NCI-H2029 (cell line): ENCODE measurements at places on chromosomes 5 and 9.
A peak's percentile ranks its signal among the peaks of the same experiment; 100 is the strongest.

DNA sequence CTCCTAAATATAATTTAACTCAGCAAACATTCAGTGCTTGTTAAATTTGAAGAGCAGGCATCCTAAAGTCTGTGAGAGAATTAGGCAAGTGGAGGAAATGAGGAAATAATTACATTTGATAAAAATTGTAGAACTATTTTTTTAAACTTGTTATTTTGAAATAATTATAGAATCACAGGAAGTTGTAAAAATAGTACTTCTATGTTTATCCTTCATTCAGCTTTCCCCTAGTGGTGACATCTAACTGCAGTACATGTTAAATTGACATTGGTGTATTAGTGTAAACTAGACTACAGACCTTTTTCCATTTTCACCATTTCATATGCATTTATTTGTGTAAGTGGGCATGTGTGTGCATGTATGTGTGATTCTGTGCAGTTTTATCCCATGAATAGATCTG is 51.6 kb downstream of the F2RL2 start:
- no peak for DNase-seq

DNA sequence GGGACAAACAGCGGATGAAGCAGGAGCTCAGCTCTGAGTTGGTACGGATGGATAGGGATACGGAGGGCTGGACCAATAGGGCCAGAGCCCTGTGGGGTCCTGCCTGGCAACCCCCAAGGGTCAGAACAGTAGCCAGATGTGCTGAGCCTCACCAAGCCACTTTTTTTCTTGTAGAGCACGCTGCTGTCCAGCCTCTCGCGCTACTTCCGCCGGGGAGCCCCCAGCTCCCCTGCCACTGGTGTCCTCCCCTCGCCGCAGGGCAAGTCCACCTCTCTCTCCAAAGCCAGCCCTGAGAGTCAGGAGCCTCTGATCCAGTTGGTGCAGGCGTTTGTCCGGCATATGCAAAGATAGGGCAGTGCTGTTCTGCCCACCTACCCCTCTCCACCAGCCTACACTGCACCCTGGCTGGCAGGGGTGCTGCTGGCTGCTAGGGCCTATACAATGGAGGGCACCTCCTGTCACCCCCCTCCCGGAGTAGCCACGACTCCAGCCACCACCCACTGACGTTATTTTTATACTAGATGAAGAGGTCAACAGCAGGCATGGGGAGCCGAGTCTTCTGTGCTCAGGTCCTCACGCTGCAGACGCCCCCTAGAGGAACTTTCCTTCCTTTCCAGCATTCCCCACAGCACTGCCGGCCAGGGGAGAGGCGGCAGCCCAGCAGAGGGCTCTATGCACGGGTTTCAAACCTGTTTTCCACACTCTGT is 21.6 kb downstream of the SH3GLB2 start:
- peak; percentile 28 for DNase-seq

DNA sequence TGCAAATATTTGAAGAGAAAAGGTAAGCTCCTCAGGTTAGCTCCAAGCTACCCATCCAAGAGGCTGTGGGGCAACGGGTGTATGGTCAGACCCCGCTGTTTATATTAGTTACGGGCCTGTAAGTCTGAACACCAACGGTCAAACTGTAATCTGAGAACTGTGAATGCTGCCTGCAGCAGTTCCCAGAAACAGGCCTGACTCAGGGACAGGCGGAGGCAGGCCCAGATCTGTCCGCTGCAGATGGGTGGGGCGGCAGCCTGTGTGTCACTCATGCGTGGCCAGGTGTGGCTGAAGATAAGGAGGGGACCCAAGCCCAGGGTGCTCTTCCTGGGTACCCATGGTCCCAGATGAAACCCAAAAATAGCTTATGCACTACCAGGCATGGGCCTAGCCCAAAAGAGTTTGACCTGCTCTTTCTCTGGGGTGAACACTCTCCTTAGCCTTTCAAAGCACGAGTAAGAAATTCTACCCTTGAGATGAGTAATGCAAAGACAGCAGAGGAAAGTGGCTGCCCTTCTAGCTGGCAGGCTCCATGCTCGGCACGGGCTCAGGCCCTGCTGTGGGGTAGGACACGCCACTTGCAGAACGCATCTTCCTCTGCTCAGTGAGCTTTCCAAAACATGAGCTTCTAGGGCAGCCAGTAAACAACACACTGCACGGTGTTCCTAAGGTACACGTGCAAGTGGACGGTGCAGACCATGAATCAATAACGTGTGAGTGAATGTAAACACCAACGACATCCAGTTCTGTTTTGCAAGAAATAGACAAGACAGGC is 9.1 kb downstream of the UBAC1 start:
- peak; percentile 64 for DNase-seq

DNA sequence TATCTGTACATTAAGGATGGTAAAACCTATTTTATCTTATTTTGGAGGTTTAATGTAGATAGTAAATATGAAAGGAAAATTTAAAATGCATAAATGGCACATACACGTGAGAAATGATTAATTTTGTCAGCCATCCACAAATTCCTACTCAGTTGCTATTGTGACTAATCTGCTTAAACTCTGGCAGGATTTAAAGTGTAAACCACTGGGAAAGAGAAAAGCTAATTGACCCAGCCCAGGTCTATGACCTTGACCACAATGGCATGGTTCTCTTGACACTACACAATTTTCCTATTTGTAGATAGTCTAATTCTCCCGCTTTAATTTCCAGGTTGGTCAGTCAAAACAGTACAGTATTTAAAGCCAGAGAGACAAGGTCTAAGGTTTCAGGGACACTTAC is 459.0 kb upstream of the KLF4 start:
- no peak for DNase-seq

DNA sequence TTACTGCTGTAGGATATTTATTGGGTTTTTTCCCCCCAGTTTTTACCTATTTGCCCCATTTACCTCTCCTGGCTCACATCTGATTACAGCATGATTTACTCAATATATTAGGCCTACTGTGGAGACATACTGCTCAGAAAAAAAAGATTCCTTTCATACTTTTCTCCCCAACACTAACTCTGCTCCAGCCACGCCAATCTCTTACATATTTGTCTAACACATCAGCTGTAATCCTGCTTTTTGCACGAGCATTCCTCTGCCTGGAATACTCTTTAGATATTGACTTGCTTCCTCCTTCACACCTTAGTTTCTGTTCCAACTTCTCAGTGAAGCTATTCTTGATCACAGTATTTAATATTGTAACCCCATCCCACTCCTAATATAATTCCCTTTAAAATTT is 158.1 kb upstream of the VCAN start:
- DNase-seq, result no peak

- DNase-seq, result no peak
These were observed 21.7 kb upstream of the SYNPO start for GRCh38 chr5:150618588-150619281.

GRCh38 chr9:4670591-4670990 is 4.3 kb upstream of the SPATA6L start:
- no peak for DNase-seq

GRCh38 chr9:22055090-22055489 is 46.0 kb upstream of the CDKN2B start:
- no peak for DNase-seq

- peak; percentile 19 for DNase-seq
These were observed 92.7 kb downstream of the VCAN start for GRCh38 chr5:83564069-83564749.

DNA sequence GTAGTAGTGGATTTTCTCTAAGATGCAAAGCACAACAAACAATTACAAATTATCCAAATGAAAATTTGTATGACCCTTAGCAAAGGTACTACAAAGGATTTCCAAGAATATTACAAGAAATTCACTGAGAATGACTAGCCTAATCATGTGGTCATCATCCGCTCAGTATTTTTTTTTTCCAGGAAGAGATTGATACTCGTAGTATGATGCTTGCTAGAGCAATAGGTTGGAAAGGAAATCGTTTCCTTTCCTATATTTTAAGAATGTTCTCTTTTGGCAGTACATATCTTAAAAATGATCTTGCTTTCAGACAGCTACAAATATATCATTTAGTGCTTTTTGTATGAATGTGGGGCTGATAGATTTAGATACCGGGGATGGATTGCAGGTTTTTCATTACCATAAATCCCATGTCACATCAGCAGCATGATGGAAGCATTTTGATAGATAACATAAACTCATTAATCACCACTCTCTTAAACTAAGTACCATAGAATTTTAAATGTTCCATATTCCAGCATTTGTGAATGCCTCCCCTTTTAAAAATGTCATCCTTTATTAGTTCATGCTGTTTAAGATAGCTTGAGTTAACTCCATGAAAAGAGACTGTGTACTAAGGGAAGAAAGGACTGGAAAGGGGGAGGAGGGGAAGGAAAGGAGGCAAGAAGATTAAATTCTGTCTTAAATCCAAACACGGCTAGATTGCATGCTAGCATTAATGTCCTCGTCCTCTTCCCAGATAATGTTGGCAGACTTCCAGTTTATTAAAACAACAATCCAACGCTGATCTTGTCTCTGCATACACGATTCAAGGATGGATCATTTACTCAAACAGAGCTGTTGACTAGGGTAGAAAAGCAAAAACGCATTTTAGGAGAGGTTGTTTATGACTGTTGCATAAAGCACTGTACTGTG is 311.7 kb upstream of the ZNF608 start:
- peak; percentile 61 for DNase-seq

- no peak for DNase-seq
These were observed 695.1 kb downstream of the NR2F1-AS1 start for GRCh38 chr5:92885950-92886349.

DNA sequence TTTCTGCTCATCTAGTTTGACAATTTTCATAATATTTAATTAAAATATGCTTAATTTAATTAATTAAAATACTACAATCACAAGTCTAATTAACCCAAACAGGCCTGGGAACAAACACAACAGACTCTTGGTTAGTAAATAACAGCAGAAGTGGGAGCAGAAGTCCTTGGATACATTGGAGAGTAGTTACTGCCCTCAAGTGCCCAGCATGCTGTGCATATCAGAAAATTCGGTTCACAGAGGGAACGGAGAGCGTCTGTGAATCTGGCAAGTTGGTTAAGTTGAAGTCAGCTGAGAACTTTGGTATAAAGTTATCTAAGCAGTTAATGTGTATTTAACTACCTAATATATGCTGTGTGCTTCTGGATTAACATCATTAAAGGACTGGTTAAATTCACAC is 87.0 kb upstream of the ATG10 start:
- no peak for DNase-seq

DNA sequence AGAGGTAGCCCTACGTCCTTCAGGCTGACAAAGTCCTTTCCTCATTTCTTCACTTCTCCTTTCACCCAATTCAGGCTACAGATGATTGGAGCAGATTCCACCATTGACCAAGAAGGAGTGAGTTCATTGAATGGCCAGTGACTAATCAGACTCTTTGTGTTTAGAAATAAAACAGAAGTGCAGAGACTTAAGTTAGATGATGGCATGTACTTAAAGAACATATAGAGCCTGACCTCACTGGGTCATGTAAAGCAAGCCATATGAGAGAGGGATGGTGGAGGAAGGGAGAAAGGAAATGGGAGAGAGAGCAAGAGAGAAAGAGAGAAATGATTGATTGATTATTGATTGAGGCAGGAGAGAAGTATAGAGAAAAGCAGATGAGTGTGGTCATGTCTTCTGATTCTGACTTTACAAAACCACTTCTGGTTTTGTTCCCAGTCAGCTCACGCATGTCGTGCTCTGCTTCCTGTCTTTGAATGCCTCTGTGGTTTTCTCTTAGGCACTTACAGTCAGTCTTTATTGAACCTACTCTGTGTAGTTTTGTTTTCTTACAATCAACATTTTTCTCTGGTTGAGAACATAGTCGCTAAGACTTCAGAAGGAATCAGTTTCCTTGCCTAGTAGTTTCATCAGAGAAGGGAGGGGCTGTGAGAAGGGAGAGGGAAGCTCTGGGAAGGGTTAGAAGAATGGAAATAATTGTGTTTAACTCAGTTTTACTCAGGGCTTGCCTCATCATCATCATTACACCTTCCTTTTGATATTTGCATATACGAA is 149.2 kb upstream of the KLF9 start:
- DNase-seq, result no peak

GRCh38 chr9:109035684-109036423 is 22.6 kb upstream of the CTNNAL1 start:
- no peak for DNase-seq

DNA sequence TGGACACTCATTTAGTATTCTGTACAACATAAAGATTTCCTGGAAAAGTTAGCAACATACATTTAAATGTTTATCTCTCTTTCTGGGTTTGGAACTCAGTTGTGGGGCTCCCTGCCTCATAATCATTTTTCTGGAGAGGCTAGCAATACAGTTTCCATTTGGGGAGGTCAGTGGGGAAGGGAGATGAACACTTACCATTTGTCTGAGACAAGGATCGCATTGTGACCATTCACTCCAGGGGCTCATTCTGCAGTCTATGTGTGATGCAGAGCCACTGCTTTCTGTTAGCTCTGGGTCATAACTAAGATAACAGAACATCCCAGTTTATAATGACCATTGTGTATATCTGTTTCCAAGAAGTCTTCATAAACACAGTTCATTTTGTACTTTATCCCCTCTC is 22.4 kb downstream of the C9 start:
- DNase-seq, result no peak

DNA sequence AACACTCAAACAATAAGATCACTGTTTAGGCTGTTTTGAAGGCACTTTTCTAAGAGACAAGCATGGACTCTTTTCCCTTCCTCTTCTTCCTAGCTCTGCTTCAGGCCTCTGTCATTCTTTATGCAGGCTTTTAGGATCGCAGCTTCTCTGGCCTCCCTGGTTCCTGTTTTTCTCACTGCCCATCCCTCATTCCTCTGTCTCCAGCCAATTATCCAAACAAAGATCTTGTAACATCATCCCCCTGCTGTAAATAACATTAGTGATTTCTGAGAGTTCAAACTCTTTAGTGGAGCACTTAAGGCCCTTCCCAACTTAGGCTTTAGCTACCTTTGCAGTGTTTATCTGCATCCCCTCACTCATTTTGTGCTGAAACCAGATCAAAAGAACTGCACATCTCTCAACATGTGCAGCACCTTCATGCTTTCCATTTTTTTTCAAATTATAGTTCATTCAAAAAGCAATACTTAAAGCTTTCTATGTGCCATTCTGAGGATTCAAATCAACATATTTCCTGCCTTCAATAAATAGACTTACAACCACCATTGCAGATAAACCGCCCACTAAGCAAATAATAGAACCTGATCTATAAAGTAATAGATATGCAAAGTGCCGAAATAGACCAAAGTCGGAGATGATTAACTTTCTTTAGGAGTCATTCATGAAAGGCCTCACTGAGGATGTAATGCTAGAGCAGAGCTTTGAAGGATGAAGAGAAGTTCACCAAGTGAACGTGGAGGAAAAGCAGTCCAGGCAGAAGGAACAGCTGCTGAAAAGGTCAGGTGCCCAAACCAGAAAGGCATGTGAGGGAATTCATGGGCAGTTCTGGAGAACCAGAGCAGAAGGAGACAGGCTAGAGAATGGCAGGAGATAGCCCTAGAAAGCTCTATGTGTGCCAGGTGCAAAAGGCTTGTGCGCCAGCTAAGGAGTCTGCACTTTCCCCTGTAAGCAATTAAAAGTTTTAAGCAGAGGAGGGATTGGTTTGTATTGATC is 95.8 kb upstream of the ZNF366 start:
- DNase-seq, result no peak

GRCh38 chr9:69931340-69931739 is 110.7 kb downstream of the CFAP95 start:
- DNase-seq, result no peak

DNA sequence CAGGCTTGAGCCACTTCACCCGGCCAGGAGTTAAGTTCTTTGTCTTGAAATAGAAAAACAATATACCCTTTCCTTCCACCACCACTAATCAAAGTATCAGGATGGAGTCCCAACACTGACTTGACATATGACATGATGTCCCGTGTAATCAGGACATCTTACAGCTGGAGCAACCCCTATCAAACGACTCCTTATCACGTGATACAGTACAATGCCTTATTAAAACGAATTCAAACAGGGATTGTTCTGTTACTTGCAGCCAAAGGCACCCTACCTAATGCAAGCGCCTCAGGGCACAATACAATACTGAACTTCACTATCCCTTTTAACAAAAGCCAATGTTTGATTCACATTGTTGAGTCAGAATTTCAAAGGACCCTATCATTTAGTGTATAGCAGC is 261.3 kb downstream of the SLIT3 start:
- no peak for DNase-seq
